ENCODE measurements at places on chromosomes 5 and 9. TPM values are rescaled to one million over a fixed set of nuclear protein-coding genes. Genes with fewer than 3 reads are reported as not detected.

Gene DNAJA1
- 87.4 TPM for polyA plus RNA-seq

GRCh38 chr9:133990366-133991213 is 1.5 kb downstream of the VAV2 start:
- peak overlapping the region; percentile 5 for H3K27ac ChIP-seq
- peaks cover 39% of the 10 kb centered on the region for H3K4me1 ChIP-seq

Gene CER1
- polyA plus RNA-seq = not detected

DNA sequence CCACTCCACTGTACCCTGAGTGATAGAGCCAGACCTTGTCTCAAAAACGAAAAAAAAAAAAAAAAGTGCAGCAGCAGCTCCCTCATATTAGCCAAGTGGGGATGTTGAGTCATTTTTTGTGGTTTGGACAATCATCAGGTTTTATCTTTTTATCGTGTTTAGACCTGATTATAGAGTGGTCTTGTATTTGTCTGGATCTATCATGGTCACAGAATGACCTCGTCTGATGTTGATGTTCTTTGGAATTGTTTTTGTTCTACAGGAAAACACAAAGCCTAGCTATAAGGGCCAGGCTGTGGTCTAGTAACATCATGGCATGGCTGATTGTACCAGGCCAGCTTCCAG is 1.6 kb upstream of the FBXW11 start:
- H3K27ac ChIP-seq = peak overlapping the region; percentile 3
- DNase-seq = no peak
- no peak overlapping the region for H3K4me3 ChIP-seq
- H3K4me1 ChIP-seq = peaks cover 14% of the 10 kb centered on the region

GRCh38 chr5:109454731-109455505 is 45.1 kb upstream of the PJA2 start:
- no peaks in the 10 kb centered on the region for H3K27me3 ChIP-seq
- peak; percentile 51 for DNase-seq
- H3K27ac ChIP-seq = peak overlapping the region; percentile 14
- H3K4me1 ChIP-seq = peaks cover 19% of the 10 kb centered on the region
- H3K4me3 ChIP-seq = no peak overlapping the region

DNA sequence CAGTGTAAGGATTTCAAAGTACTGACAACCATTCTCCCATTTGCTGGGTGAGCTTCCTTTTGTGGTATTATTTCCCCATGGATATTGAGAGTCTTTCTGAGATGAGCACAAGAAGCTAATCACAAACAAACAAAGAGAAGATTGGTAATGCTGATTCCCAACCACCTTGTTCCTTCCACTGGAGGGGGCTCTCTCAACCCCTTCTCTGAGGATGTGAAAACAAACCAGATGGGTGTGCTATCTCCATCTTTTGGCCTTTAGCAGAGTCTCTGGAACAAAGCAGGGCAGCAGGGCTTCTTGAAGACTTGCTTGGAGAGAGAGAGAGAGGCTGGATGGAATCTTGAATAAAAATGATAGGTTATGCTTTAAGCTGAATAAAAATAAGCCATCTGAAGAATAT is 576.7 kb upstream of the ZNF462 start:
- no peak overlapping the region for H3K27ac ChIP-seq
- peaks cover 11% of the 10 kb centered on the region for H3K4me1 ChIP-seq
- no peaks in the 10 kb centered on the region for H3K36me3 ChIP-seq
- no peak for DNase-seq
- H3K4me3 ChIP-seq = no peak overlapping the region

Gene PDE6A
- 0.80 TPM for polyA plus RNA-seq

DNA sequence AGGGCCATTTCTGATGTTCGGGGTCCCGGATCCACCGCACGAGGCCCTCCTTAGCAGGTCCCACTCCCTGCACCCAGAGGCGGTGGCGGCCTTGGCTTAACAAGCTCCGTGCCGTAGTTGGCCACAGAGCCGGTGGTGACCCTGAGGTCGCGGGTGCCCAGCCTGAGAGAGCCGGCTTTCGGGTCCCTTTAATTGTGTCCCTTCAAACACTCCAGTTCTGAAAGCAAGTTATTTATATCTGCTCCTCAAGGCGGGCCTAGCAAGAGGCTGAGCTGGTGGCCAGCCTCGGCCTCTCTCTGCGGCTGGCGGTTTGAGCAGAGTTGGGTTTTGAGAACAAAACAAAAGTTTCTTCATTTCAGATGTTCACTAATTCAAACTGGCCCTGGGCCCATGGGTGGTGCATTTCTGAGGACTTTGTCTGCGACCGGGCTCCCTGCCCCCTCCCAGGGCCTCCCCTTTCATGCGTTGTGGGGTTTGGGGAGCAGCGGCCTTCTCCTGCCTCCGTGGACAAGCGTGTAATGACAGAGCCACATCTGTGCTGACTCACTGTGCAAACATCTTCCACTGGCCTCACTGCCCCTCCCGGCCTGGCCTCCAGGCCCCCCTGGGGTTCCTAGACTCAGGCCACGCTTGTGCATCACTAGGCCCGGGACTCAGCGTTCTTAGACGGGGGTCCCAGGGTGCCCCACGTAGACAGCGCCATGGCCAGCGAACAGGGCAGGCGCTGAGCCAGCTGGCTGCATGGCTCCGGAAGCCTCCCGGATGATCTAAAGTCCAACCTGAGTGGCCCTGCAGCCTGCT is 49.4 kb upstream of the COL5A1 start:
- no peaks in the 10 kb centered on the region for H3K27me3 ChIP-seq
- DNase-seq = no peak
- H3K27ac ChIP-seq = no peak overlapping the region
- no peaks in the 10 kb centered on the region for H3K4me1 ChIP-seq

Gene SLC36A3
- not detected for polyA plus RNA-seq

DNA sequence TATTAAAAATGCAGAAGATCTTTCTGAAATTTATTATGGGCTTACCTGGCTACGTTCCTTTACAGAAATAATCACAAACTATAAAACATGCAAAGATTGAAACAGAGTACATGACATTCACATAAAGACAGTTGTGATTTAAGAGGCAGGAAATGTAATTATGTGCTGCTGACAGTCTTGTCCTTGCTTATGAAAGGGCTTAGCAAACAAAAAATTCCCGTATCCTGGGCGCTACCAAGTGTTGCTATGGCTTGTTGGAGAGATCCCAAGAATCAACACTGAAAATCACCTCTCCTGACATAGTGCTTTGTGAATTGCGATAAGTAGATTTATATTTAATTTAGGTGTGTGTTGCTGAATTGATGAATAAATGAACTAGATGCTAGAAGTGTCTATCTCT is 352.5 kb upstream of the C9orf72 start:
- H3K27ac ChIP-seq = no peak overlapping the region
- no peak for DNase-seq
- no peak overlapping the region for H3K4me3 ChIP-seq
- no peaks in the 10 kb centered on the region for H3K36me3 ChIP-seq
- H3K27me3 ChIP-seq = no peaks in the 10 kb centered on the region

Gene RUSC2
- 6.5 TPM for polyA plus RNA-seq

GRCh38 chr5:122173474-122174415 is 44.4 kb downstream of the ZNF474 start:
- no peaks in the 10 kb centered on the region for H3K36me3 ChIP-seq
- no peaks in the 10 kb centered on the region for H3K4me1 ChIP-seq
- no peaks in the 10 kb centered on the region for H3K27me3 ChIP-seq
- no peak overlapping the region for H3K4me3 ChIP-seq
- no peak overlapping the region for H3K27ac ChIP-seq

GRCh38 chr9:91055845-91056244 is 254.2 kb downstream of the SYK start:
- H3K4me3 ChIP-seq = no peak overlapping the region
- H3K27me3 ChIP-seq = no peaks in the 10 kb centered on the region
- no peak overlapping the region for H3K27ac ChIP-seq
- H3K36me3 ChIP-seq = no peaks in the 10 kb centered on the region
- no peak for DNase-seq

Gene GCNT1
- polyA plus RNA-seq = 5.4 TPM

Gene UBQLN1
- polyA plus RNA-seq = 34.5 TPM

- H3K36me3 ChIP-seq = no peaks in the 10 kb centered on the region
- peak overlapping the region; percentile 52 for H3K4me3 ChIP-seq
- DNase-seq = no peak
- peaks cover 33% of the 10 kb centered on the region for H3K4me1 ChIP-seq
These were observed 724 bp downstream of the NR2F1-AS1 start for GRCh38 chr5:93580063-93580926.

- H3K4me1 ChIP-seq = peaks cover 58% of the 10 kb centered on the region
- H3K4me3 ChIP-seq = peak overlapping the region; percentile 49
- no peaks in the 10 kb centered on the region for H3K36me3 ChIP-seq
- H3K27me3 ChIP-seq = peaks cover 12% of the 10 kb centered on the region
- peak; percentile 76 for DNase-seq
These were observed 33.0 kb upstream of the NFIB start for GRCh38 chr9:14346811-14347405.

DNA sequence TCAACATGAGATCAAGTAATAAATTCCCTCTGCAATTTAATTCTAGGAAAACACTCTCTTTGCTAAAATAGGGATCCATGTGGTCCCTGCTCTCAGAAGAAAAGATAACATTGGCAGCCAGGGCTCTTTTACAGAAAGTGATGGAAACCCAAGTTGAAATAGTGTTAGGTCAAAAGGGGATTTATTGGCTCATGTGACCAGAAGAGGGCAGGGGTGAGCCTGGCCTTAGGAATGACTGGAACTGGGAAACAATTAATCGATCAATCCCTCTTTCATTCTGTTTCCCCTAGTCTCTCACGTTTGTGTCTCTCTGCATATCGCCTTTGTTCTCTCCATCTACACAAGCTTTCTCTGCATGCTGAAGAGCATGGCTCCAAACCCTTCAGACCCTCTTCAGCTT is 58.3 kb upstream of the ALDH1B1 start:
- H3K27ac ChIP-seq = no peak overlapping the region
- peak; percentile 13 for DNase-seq
- H3K27me3 ChIP-seq = no peaks in the 10 kb centered on the region
- no peaks in the 10 kb centered on the region for H3K36me3 ChIP-seq
- H3K4me1 ChIP-seq = no peaks in the 10 kb centered on the region
- no peak overlapping the region for H3K4me3 ChIP-seq

Gene PRRC1
- 18.4 TPM for polyA plus RNA-seq

DNA sequence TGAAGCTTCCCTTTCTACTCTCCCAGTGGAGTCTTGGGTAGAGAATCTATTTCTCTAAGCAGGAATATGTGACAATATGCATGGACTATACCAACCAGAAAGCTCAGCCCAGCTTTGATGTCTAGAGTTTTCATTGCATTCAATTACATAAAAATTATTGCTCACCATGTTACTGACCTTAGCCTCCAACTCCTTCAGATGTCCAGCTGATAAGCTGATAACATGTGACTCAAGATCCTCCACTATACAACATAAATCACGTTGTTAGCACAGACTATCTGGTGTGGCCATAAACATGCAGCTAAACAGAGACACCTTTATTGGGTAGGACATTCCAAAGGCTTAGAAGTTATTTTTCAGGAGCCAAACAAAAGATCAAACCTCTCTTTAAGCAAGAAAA is 1168.2 kb downstream of the CDH12 start:
- DNase-seq = no peak
- no peaks in the 10 kb centered on the region for H3K27me3 ChIP-seq
- no peak overlapping the region for H3K4me3 ChIP-seq
- H3K36me3 ChIP-seq = no peaks in the 10 kb centered on the region
- no peaks in the 10 kb centered on the region for H3K4me1 ChIP-seq
- H3K27ac ChIP-seq = no peak overlapping the region

DNA sequence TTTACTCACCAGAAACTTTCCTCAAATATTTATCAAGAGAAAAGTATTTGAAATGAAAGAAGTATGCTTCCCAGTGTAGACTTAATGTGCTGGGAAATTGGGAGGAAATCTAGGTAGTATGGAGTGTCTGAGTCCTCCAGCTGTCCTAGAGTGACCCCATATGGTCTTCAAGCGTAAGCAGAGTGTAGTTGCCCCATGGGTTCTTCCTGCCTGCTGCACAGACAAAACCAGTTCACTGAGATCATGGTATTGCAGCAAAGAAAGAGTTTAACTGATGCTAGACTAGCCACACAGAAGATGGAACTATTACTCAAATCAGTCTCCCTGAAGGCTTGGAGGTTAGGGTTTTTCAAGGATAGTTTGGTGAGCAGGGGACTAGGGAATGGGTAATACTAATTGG is 114.9 kb upstream of the PRLR start:
- no peaks in the 10 kb centered on the region for H3K4me1 ChIP-seq
- no peak overlapping the region for H3K27ac ChIP-seq
- no peak for DNase-seq
- H3K4me3 ChIP-seq = no peak overlapping the region

Gene GRXCR2
- polyA plus RNA-seq = not detected

DNA sequence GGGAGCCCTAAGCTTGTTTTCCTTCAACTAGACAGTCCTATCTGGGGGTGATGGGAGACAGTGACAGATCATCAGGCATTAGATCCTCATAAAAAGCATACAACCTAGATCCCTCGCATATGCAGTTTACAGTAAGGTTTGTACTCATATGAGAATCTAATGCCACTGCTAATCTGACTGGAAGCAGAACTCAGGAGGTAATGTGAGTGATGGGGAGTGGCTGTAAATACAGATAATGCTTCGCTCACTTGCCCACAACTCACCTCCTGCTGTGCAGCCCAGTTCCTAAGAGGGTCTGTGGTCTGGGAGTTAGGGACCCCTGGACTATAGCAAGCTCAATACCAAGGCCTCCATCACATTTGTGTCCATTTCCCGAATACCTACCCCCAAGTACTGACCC is 260.5 kb downstream of the CDK5RAP2 start:
- no peaks in the 10 kb centered on the region for H3K27me3 ChIP-seq
- no peaks in the 10 kb centered on the region for H3K4me1 ChIP-seq
- H3K4me3 ChIP-seq = no peak overlapping the region
- no peak for DNase-seq

- H3K4me1 ChIP-seq = no peaks in the 10 kb centered on the region
- DNase-seq = peak; percentile 27
- no peak overlapping the region for H3K4me3 ChIP-seq
- H3K27me3 ChIP-seq = no peaks in the 10 kb centered on the region
- no peaks in the 10 kb centered on the region for H3K36me3 ChIP-seq
These were observed 117.5 kb downstream of the IRX2 start for GRCh38 chr5:2633992-2634391.

Gene PPP3R2
- not detected for polyA plus RNA-seq

DNA sequence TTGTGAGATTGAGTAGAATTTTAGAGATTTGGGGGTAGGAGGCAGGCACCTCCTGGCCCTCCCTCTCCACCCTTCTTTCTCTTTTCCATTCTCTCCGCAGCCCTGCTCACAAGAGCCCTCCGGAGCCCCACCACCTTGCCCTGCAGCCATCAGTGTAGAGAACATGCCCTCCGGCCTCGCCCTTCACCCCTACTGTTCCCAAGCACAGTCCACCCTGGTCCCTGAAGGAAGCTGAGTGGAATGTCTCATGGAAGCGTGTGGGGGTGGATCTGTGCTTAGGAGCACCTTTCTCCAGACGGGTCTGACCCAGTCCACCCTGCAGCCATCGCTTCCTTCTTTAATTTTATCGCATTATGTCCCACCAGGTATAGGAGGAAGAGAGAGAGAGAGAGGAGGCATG is 267.1 kb downstream of the NSG2 start:
- no peak for DNase-seq
- peaks cover 67% of the 10 kb centered on the region for H3K27me3 ChIP-seq
- H3K27ac ChIP-seq = no peak overlapping the region
- H3K36me3 ChIP-seq = no peaks in the 10 kb centered on the region

GRCh38 chr5:991472-992267 is 16.9 kb upstream of the NKD2 start:
- no peak overlapping the region for H3K4me3 ChIP-seq
- H3K27me3 ChIP-seq = no peaks in the 10 kb centered on the region
- peak overlapping the region; percentile 66 for H3K27ac ChIP-seq

Gene COL23A1
- 0.83 TPM for polyA plus RNA-seq

- peak overlapping the region; percentile 16 for H3K27ac ChIP-seq
- peak; percentile 22 for DNase-seq
- no peaks in the 10 kb centered on the region for H3K36me3 ChIP-seq
- peaks cover 9% of the 10 kb centered on the region for H3K4me1 ChIP-seq
- peak overlapping the region; percentile 49 for H3K4me3 ChIP-seq
These were observed 545 bp downstream of the PALM2AKAP2 start for GRCh38 chr9:109780453-109781033.

Measured in stomach (tissue), 19 donors.